ENCODE measurements at places on chromosomes 12 and 14.

- no peak for DNase-seq
Observed at GRCh38 chr12:51082561-51083125, 753 bp downstream of the CSRNP2 start.

GRCh38 chr12:124428136-124428791, 133.4 kb downstream of the RFLNA start:
- DNase-seq, result no peak

DNA sequence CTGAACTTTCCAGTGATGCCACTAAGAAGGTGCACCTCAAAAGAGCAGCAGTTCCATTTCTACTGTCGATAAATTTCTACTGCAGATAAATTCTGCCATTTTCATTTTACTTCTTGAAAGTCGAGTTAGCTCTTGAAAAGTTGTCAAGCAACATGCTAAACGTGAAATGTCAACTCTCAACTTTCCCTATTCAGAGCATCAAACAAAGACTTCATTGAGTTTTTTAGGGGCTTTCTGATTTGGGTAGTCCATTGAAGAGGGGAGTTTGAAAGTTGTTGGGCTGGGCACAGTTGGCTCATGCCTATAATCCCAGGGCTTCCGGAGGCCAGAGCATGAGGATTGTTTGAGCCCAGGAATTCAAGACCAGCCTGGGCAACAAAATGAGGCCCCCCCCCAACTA, 59.4 kb upstream of the SYNE2 start:
- DNase-seq, result no peak

DNA sequence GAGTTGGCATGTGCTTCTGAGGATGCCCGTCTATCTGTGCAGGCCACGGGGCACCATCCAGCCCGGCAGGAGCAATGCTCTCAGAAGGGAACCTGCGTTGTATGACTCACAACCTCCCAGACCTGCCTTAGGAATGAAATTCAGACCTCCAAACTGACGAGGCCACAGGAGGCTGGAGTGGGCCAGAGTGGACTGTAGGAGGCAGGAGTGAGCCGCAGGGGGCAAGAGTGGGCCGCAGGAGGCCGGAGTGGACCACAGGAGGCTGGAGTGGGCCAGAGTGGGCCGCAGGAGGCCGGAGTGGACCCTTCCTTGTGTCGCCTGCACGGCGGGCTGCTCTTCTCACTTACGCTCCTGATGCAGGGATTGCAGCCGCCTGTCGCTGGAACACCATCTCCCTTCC, 11.1 kb upstream of the FBRSL1 start:
- no peak for DNase-seq

- no peak for DNase-seq
Observed at GRCh38 chr12:91846466-91847055, 299.1 kb downstream of the BTG1 start.

- no peak for DNase-seq
Observed at GRCh38 chr12:8699714-8700113, 1.9 kb downstream of the RIMKLB start.

DNA sequence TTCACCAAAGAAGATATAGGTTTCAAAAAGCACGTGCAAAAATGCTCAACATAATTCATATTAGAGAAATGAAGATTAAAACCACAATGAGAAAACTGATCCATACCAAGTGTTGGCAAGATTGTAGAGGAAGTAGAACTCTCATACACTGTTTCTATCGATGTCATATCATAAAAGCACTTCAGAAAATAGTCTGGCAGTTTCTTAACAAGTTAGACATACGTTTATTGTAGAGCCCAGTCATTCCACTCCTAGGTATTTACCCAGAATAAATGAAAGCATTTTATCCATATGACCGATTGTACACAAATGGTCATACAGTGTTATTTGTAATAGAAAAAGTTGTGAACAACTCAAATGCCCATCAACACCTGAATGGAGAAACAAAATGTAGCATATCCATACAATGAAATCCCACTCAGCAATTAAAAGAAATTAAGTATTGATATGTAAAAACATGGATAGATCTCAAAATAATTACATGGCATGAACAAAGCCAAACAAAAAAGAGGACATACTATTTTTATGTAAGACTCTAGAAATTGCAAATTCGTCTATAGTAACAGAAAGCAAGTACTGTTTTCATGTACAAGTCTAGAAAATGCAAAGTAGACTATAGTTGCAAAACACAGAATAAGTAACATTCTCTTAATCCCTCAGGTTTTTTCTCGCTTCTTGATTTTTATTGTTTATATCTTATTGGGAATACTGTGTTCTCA, 41.0 kb downstream of the USP15 start:
- DNase-seq, result no peak

- no peak for DNase-seq
Observed at GRCh38 chr14:39241637-39242036, 7.9 kb downstream of the MIA2 start.

- DNase-seq, result no peak
Observed at GRCh38 chr12:6708960-6709394, 8.4 kb upstream of the PIANP start.

GRCh38 chr14:93930296-93930988, 3.3 kb downstream of the FAM181A start:
- DNase-seq, result no peak

Measured in stimulated activated CD4-positive, alpha-beta T cell treated with anti-CD3 and anti-CD28 coated beads, Interleukin-12 subunit alpha, Interleukin-12 subunit beta, amount 100 ng/mL, for 24 hours (primary cell).